Myocyte (in vitro differentiated cells): ENCODE measurements at places on chromosomes 2 and 18. TPM values are rescaled to one million over a fixed set of nuclear protein-coding genes. Genes with fewer than 3 reads are reported as not detected.

GRCh38 chr2:232484628-232485347 lies 2.8 kb downstream of the ECEL1 start:
- DNase-seq: no peak

DNA sequence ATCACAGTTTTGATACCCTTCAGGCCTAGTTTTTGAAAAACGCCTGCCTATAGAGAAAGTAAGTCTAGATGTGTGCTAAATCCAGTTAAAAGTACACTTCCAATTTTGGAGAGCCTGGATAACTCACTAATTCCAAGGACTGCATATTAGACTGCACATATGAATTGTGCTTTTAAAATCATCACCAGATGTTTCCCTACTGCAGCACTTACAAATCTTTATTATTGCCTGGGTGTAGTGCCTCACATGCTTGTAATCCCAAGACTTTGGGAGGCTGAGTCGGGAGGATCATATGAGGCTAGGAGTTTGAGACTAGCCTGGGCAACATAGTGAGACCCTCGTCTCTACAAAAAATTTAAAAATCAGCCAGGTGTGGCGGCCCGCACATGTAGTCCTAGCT lies 35.9 kb upstream of the HTR2B start:
- no peak for DNase-seq

DNA sequence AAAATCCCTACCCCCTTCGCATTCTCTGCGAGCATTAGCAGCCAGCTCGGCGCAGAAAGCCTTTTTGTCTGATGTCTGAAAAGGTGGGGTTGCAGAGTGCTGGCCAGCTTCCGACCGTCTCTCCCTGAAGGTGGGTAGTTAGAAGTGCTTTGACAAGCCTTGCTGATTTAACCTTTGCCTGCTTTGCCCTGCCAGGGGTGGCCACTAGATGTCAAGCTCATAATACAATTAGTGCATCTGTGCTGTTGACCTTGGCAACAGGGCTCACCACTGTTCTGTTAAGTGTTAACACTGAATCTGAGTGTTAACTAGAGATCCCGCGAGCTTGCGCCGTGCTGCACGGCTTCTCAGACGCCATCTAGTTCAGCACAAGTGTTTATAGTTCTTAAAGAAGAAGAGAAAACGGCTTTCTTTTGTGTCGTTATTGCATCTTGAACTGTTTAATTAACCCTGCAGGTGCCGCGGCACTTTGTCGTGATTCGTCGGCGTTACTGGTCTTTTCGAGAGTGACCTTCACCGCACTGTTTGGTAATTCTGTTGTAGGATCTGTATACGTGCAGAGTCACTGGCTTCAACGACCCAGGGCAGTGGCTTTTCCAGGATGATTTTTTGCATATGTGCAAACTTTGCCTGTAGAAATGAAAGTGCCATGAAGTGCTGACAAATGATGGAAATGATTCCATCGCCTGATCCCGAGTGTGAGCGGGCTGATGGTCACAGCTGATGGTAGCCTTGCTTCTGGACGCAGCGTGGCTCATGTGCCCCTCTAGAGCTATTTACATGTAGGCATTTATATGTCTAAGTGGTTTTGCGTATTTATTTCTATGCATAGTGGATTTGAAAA lies 5.5 kb downstream of the SALL3 start:
- DNase-seq: no peak

- DNase-seq: no peak
These were observed 3.6 kb downstream of the LRRTM1 start for GRCh38 chr2:80300954-80301353.

Gene ORC2
- total RNA-seq: 12.6 and 13.6 TPM in 2 replicates
